Left colon (tissue), 2 donors: ENCODE measurements at places on chromosomes 7 and 10. TPM values are rescaled to one million over a fixed set of nuclear protein-coding genes. Genes with fewer than 3 reads are reported as not detected.

DNA sequence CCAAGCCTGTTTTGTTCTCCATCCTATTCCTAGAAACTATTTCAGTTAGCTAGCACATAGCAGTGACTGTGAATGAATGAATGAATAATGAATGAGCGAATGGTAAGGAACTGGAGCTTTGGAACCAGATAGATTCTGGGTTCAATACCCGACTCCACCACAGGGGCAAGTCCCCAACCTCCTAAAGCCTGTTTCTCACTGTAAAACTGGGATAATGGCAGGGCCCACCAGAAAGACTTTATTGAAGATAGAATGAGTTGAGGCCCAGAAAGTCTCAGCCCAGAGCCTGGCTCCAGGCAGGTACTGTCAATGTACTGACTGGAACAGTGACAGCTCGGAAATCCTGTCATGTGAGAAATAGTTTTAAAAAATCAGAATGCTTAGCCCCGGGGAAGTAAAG lies 1.1 kb upstream of the CDH23 start:
- DNase-seq, result no peak

GRCh38 chr10:26755443-26755903 lies 58.0 kb downstream of the PDSS1 start:
- no peak for DNase-seq

- DNase-seq, result no peak
Measured at GRCh38 chr10:31352436-31353226, 33.6 kb downstream of the ZEB1 start.

Gene ACHE
- 18.4 TPM for total RNA-seq

GRCh38 chr10:47230957-47231356 lies 69.0 kb upstream of the GDF10 start:
- DNase-seq, result no peak

DNA sequence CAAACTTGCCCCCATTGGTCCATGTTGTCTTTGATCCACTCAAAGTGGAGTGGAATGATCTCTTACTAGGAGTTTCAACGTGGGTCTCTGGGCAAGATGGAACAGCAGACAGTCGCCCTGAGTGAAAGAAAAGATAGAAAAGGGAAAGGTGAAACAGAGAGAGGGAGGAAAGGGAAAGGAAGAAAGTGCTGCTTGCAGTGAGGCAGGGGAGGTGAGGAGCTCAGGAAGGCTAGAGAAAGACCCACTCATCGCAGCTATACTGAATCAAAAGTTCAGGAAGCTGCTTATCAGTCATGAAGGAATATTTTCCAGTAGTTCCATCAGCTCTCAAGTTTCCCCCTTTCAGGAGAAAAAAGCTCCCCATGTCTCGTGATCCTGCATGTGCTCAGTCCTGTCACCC lies 86.9 kb downstream of the ZNF467 start:
- no peak for DNase-seq

- no peak for DNase-seq
Measured at GRCh38 chr10:132941640-132942051, 724 bp downstream of the CFAP46 start.

Gene FXYD4
- total RNA-seq, result not detected

DNA sequence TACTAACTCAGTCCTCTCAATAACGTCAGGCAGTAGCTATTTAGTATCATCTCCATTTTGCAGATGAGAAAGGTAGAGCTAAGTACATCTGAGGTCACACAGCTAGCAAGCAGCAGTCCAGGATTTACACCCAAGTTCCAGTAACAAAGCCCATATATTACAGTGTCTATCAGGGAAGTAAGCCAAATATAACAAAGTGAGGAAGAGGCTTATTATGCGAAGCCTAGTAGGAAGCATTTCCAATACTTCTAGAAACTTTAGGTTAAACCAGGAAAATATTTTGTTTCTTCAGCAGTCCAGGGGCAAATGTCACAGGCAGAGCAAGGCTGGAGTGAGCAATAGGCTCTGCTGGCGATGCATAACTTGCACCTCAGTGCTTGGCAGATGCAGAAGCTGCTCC lies 53.9 kb downstream of the NOC3L start:
- no peak for DNase-seq
